ENCODE measurements at places on chromosomes 16 and 17.

DNA sequence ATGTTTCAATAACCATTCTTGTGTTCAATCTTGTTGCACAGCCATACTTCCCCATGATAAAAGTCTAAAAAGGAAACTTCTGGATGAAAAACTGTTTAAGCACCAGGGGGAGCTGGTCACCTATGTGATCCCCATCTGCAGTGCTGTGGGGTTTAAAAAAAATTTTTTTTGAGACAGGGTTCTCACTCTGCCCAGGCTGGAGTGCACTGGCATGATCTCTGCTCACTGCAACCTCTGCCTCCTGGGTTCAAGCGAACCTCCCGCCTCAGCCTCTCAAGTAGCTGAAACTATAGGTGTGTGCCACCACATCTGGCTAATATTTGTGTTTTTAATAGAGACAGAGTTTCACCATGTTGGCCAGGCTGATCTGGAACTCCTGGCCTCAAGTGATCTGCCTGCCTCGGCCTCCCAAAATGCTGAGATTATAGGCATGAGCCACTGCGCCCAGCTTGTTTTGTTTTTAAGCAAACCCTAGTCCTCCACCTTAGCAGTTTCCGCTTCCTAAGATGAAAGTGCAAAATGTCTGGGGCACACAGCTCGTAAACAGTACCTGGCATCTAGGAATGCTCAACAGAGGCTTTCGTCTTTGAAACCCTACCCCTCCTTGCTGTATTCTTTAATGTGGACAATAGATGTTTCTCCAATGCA lies 25.4 kb downstream of the DNAJA2 start:
- peak; percentile 60 for DNase-seq

- DNase-seq: no peak
Observed at GRCh38 chr17:50976951-50977472, 110.9 kb upstream of the TOB1 start.

DNA sequence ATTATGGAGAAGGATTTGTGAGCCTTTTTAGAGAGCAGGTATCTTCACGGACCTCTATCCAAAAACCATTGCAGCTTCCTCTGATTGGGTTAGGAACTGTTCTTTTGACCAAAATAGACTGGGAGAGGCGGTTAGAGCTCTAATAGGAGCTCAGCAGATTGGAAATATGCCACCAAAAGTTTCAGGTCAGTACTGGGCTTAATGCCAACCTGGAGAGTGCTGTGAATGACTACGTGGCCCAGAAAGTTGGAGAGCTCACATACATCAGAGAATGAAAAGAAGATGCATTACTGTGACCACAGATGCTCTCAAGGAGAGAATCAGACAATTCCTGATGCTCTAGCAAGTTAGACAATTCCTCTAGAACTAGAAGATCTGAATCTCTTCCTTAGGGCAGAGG lies 86.5 kb downstream of the ABCA8 start:
- no peak for DNase-seq

DNA sequence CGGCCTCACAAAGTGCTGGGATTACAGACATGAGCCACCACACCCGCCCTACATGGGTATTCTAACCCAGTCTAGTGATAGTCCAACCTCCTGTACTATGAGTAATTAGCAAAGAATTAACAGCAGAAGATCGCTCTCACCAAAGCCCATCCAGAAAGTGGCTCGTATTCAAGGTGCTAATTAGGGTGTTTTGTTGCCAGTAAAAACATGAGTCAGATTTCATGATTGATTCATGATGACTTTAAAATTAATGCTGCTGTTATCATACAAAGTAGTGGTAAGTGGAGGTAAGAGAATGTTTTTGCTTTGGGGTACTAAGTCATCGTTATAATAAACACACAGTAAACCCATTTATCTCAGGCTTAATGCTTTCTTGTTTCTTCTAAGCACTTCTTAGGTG lies 428.8 kb downstream of the WWOX start:
- DNase-seq: no peak

- no peak for DNase-seq
Observed at GRCh38 chr16:11806721-11807120, 9.7 kb upstream of the ZC3H7A start.

- no peak for DNase-seq
Observed at GRCh38 chr16:73965591-73965990, 331.0 kb upstream of the PSMD7 start.

DNA sequence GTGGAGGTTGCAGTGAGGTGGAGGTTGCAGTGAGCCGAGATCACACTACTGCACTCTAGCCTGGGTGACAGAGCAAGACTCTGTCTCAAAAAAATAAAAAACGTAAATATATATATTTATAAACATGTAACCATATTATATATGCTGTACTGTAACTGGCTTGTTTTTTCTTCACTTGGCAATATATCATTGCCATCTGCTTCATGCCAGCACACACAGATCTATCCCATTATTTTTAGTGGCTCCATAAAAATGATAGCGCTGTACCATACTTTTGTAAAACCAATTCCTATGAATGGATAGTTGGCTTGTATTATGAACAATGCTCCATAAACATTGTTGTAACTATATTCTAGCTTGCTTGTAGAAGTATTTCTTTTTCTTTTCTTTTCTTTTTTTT lies 49.5 kb downstream of the GPRC5B start:
- no peak for DNase-seq

DNA sequence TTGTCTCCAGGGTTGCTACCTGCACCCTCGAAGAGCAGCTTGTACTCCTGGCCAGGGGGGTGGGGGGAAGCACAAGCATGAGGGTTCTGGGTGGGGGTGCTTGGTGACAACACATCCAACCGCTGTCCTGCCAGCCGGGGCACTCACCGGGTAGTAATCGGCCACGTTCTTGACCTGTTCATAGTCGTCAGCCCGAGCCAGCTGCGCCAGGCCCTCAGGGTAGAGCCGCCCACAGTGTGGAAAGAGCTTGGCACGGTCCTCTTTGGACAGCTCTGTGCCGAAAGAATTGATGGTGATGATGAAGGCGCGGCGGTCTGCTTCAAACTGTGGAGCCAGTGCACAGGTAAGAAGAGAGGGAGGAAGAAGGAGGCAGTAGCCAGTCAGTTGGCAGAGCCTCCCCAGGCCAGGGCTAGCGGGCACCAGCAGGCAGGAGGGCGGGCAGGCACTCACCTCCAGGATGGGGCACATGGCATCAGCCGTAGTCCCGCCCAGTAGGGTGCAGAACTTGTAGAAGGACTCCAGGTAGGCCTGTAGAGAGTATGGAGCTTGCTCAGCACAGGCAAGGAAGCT lies 8.0 kb downstream of the HSD11B2 start:
- DNase-seq: no peak

- peak; percentile 84 for DNase-seq
Observed at GRCh38 chr17:35022536-35023063, 40.9 kb downstream of the RFFL start.

GRCh38 chr16:52921104-52921503 lies 131.6 kb downstream of the CHD9NB start:
- DNase-seq: no peak

DNA sequence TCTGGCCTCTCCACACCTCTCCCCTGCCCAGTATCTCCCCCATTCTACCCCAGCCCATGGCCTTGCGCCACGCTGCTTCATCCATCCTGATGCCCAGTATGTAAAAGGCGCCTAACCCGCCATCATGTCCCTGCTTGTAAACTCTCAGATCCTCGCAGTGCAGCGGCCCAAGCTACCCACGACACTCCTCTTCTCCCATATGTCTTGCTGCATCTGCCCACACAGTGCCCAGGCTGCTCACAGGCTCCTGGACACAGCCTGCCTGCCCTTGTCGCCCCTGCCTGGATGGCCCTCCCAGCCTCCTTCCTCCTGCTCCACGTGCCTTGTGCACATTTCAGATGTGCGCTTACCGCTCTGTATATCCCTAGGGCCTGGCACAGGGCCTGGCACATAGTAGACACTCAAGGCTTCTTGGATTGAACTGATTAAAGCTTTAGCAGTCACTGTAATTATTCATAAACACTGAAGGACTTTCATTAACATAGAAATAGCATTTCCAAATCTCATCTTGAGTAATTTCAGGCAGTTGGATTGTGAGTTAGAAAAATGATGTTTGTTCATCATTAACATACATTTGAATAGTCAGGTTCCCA lies 129.1 kb downstream of the CLEC16A start:
- no peak for DNase-seq

DNA sequence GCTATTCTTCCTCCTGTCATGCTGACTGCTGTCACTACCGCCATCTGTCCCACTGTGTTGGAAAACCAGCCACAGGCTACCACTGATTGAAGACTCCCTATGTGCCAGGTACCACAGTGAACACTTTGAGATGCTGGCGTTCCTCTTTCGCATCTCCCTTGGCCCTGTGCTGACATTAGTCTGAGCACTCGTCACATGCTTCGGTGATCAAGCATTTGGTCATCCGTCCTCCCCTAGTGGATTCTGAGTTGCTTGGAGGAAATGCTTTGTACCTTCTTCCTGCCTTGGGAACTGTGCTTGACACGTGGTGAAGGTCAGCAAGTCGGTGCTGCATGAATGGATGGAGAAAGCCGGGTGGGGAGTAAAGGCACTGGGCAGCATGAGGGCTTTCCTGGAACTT lies 260.1 kb downstream of the SNX29 start:
- no peak for DNase-seq

DNA sequence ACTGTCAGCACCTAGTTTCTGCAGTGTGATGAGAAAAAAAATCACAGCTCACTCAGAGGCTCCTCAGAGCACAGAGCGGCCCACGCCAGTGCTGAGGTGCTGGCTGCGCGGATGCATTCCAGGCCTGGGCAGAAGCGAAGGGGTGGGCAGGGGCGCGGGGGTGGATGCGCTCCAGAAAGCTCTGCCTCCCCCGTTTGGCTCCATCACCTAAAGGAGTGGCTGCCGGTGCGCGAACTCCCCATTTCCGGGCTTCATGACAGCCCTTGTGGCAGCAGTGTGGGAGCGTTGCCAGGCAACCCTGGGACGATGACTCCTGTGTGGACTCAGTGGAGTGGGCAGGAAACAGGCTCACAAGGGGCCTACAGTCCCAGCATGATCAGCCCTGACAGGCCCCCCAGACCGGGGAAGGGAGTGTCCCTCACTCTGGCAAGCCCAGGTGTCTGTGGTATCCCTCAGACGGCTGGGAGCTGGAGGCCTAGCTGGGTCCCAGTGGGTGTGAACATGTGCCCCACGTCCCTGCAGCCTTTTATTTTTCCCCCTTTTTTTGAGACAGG lies 32.8 kb upstream of the NUDT16L1 start:
- peak; percentile 79 for DNase-seq

- no peak for DNase-seq
Observed at GRCh38 chr17:29107933-29108822, 65.2 kb downstream of the PIPOX start.

GRCh38 chr16:53018834-53019416 lies 33.8 kb downstream of the CHD9NB start:
- no peak for DNase-seq

DNA sequence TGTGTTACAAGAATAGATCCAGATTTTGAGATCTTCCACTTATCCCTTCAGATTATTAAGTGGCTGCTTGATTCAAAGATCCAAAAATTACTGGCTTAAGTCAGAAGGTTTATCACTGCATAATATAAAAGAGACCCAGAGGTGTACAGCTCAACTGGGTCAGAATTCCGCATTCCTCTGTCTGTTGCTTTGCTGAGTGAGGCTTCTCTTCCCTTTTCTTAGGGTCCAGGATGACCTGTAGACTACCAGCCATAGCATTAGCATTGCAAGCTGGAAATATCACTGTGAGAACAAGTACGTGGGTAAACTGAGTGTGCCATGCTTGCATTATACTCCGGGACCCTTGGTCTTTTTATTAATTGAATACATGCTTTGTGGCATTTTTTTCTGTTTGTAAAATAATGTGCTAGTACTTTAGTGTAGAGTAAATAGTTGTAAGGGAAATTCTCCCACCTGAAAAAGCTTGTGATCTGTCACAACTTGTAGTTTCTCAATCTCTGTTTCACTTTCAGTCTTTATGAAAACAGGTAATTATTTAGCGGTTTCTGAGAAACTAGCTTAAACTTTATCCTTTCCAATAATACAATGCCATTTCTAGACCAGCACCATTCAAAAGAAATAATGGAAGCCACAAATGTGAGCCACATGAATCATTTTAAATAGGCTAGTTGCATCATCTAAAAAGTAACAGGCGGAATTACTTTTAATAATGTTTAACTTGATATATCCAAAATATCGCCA lies 61.6 kb downstream of the TNRC6C start:
- DNase-seq: peak; percentile 40

DNA sequence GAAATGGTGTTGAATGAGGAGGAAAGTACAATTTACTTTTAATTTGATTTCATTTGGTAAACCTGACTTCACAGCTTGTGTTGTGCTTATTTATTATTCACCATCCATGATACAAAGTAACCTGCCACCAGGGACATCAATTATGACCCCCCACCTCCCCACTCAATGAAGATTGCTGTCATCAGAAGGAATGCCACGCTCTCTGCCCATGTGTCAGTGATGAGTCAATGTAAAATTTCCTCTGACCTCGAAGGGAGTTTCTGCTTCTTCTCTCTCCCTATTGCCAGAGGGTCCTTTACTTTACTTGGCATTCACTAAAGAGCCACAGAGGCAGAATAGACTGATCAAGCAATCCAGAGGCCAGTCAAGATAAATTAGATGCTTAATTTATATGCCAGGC lies 759.7 kb downstream of the CDH11 start:
- DNase-seq: no peak

DNA sequence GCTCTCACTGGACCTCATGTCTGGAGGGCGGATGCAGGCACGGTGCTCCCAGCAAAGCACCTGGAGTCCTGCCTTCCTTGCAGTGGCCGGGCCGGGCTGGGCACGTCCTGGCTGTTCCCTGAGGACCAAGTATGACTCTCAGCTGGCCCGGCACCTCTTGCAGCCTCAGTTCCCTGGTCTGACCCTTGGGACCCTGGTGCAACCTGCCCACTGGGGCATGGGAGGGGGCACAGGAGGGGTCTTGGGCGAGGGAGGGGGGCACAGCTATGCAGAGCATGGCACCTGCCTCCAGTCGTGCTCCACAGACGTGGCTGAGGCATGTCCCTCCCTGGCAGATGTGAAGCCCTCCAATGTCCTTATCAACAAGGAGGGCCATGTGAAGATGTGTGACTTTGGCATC lies 19.6 kb downstream of the MAP2K3 start:
- DNase-seq: no peak

GRCh38 chr16:4894276-4895150 lies 42.4 kb downstream of the PPL start:
- DNase-seq: no peak

DNA sequence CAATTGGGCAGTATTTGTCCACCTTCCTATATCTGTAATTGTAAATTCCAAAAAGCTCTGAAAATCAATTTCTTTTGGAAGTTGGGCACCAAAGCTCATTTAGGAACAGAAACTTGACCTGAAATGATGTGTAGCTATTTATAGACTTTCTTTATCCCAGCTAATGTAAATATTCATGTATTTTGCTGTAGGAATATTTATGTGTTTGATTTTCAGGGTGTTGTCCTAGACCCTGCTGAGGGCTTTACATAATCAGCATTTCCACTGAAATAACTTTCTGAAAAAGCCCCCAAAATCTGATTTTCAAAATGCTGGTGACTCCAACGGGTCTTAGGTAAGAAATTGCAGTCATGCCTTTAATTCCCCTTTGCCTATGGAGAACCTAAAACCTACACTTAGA lies 4.1 kb downstream of the RBFOX1 start:
- DNase-seq: no peak

DNA sequence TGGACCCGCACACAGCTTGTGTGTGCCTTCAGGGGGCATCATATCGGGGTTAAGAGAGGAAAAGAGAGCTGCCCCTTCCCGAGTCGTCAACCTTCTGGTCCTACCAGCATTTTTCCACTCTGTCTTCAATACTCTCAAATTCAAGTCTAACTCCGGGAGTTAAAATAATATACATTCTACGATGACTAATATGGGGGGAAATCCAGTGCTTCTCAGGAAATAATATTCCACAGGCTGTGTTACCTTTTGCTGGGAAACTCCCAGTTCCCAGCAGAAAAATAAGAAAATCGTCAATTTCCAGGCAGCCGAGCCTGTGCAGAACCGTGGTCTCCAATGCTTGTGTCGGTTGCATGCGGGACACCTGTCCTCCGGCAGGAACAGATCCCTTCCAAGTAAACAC lies 105.0 kb upstream of the FOXF1 start:
- no peak for DNase-seq

Data from CD4-positive, alpha-beta T cell treated with Interleukin-2 at 100 ng/mL for 4 hours (primary cell).